ENCODE measurements at places on chromosomes 6 and 20.

DNA sequence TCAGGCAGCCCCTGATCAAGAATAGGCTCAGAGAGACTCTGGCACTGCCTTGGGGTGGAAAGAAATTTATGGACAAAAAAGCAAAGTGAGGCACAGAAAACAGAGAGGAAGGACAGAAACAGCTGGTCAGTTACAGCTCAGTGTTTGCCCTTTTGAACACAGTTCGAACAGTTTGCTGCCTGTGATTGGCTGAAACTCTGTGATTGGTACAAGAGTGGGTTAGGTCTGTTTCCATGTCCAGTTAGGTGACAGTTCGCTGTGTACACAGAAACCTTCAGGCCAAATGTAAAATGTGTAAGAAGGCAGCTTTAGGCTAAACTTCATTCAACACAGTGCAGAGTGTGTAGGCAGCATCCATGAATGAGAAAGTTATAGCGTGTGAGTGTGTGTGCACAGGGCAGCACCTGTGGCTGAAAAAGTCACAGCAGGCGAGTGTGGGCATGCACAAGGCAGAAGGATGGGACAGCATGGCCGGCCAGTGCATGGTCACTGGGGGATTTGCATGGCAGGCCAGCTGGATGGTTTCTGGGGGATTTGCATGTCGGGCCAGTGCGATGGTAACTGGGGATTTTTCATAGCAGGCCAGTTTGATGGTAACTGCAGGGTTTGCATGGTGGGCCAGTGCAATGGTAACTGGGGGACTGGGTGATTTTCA, 75.4 kb upstream of the FRMD1 start:
- DNase-seq = no peak

DNA sequence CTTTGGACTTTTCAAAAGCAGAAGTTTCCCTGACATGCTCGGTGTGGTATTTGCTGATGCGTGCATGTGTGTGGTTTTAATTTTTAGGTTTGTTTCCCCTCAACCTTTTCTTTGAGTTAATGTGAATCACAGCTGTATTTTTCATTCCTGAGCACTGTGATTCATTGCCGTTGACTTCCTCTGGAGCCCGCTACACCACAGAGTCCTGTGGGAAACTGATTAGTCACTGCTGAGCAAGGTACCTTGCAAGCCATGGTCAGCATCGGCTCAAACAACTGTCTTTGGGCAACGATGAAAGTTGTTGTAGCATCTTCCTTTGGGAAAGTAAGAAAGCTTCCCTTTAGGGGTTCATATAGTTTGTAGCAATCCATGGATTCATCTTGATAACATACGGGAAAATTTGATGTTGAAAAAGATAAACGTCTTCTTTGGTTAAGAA, 57.5 kb downstream of the RIN2 start:
- no peak for DNase-seq

- DNase-seq = no peak
These were observed 90.0 kb downstream of the CD2AP start for GRCh38 chr6:47567586-47567985.

DNA sequence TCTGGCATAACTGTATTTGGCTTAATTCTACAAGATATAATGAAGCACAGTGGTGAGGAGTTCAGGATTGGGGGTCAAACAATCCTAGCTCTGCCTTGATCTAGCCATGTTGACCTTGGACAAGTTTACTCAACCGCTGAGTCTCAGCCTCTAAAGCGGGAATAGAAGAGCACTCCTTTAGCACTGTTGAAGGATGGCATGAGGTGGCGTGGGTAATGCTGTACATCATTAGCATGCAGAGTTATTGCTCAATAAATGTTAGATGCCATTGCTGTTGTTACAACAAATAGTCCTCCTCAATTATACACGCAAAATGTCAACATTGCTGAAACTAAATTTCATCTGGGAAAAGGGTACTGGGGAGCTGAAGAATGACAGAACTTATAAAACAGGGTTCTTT, 78.6 kb downstream of the KIF13A start:
- DNase-seq = no peak

GRCh38 chr20:46599227-46599987, 49.0 kb upstream of the OCSTAMP start:
- no peak for DNase-seq
